Sigmoid colon (tissue), 7 donors: ENCODE measurements at places on chromosomes 4 and X. TPM values are rescaled to one million over a fixed set of nuclear protein-coding genes. Genes with fewer than 3 reads are reported as not detected.

HPGDS gene
- 3.7 TPM for polyA plus RNA-seq

DNA sequence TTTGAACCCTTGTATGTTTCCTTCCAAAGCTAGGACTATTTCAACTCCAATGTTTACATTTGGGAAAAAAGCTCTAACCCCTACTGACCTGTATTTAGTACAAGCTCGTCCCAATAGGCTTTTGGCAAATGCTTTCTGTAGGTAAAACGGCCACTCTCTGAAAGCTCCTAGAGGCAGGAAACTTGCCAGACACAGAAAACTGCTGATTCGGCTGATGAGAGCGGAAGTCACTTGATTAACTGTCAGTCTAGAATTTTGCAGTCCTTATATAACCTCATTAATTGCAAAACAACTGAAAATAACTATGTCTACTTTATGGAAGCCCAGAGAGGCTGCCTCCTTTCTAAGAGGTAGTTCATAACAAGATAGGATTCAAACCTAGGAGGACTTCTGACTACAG is 108.1 kb downstream of the TSPAN7 start:
- no peak for DNase-seq

DNA sequence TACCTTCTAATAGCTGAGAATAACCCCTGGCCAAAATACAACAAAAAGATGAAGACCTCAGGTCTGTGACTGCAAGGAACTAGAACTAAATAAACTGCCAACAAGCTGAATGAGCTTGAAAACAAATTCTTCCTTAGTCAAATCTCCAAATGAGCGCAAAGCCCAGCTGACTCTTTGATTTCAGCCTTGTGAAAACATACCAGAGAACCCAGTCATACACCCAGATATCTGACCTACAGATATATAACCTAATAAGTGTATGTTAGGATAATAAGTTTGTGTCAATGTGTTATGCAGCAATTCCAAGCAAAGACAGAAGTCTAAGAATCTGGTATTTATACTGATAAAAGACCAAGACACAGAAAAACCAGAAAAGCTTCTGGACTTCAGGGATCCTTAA is 38.0 kb upstream of the ADGRL3 start:
- DNase-seq: no peak

GRCh38 chr4:19857380-19857779 is 394.3 kb upstream of the SLIT2 start:
- DNase-seq: no peak

IBSP gene
- not detected for polyA plus RNA-seq

LRCH2 gene
- polyA plus RNA-seq: 1.2 TPM

- no peak for DNase-seq
Measured at GRCh38 chrX:9643807-9644206, 121.8 kb downstream of the GPR143 start.

DNA sequence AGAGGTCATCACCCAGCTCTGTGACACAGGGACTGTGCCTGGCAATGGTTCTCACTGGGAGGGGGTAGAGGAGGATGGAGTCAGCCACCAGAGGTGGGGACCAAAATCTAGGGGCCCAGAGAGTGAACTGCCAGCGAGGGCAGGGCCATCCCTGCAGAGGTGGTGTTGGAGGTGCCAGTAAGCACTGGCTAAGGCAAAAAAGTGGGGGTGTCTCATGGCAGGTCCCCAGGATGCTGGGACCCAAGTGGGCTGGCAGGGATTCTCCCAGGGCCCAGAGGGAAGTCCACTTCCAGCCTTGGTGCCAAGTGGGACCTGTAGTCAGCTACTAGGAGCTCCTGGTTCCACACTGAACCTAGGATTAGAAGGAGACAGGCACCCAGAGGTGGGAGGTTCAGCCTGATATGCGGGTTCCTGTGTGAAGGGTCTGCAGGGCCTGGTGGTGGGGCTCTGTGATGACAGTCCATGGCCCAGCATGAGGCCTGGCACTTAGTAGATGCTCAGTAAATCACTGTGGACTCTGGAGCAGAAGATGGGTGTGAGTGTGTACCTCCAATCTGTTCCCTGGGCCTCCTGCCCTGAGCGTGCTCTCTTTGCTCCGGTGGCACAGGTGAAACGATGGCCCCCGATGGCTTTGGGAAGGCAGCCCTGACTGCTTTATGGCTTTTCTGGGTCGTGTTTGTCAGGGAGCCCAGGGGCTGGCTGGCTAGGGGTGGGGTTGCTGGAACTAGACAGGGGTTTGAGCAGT is 81.5 kb downstream of the PSAPL1 start:
- no peak for DNase-seq

GRCh38 chr4:9999956-10000561 is 21.2 kb downstream of the SLC2A9 start:
- no peak for DNase-seq
